ENCODE measurements at places on chromosomes 3 and 15. TPM values are rescaled to one million over a fixed set of nuclear protein-coding genes. Genes with fewer than 3 reads are reported as not detected.

SPG21 gene
- 106 TPM for polyA plus RNA-seq

CMTM8 gene
- 9.1 TPM for polyA plus RNA-seq

CPEB1 gene
- 2.5 TPM for polyA plus RNA-seq

IFT122 gene
- 46.7 TPM for polyA plus RNA-seq

CATSPER2 gene
- polyA plus RNA-seq, result 3.6 TPM

CYP19A1 gene
- not detected for polyA plus RNA-seq

All from right renal cortex interstitium (tissue), 3 donors.